Hematopoietic multipotent progenitor cell (in vitro differentiated cells): ENCODE measurements at places on chromosomes 4 and X. TPM values are rescaled to one million over a fixed set of nuclear protein-coding genes. Genes with fewer than 3 reads are reported as not detected.

DNA sequence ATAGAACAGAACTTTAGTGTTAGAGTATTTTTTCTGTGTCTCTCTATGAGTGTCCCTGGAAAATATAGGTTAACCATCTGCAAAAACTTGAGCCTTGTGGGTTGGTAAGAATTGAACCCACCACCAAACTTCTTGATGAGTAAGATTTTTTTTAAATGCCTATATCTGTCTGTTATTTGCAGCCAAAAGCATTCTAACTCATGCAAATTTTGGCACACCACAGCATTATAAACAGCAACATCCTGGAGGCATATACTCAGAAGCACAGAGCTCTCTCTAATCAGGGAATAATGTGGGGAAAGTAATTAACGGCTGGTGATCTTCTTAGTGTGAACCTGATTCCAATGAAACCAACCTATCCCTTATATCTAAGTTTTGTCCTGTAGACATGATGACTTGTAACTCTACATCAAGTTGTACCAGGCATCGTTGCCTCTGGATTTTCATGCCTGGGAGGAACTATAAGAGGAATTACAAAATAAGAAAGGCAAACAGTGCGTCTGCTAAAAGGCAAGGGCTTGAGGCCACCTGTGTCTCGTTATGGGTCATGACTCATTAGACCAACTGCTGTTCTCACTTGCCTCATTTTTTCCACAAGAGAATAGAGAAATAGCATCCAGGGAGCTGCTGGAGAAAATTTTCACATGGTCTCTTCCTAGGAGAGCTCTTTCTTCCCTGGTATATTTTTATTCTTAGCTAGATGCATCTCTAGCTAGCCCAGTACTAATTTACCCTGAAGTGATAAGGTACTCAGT, 202.4 kb downstream of the CHIC2 start:
- no peak for DNase-seq

DNA sequence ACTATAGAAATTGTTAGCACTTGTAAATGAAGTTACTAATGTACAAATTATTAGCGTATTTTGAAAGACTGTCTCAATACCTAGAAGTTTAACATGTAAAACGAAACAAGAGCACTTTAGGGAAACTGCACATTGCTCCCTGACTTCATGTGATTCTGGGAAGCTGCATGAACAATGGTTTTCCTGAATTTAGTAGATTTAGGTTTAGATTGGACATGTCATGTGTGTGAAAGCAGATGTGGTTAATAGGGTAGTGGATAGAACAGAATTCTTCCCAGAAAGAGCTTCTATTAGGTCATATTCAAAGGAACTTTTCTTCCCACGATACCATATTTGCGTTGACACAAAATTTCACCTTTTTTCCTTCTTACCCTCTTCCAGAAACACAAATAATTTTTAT, 14.9 kb upstream of the CXCL8 start:
- no peak for DNase-seq

DNA sequence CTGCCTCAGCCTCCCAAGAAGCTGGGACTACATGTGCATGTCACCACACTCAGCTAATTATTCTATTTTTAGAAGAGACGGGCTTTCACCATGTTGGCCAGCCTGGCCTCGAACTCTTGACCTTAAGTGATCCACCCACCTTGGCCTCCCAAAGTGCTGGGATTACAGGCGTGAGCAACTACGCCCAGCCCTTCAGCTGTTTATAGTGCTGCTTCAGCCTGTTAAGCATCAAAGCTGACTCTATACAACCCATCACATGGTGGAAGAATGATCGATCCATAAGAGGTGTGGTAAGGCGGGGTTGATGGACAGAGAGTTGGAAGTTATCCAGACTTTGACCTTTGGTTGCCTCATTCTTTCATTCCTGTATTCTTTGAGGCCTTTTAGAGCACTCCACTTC, 56.2 kb upstream of the RAPGEF2 start:
- no peak for DNase-seq

DNA sequence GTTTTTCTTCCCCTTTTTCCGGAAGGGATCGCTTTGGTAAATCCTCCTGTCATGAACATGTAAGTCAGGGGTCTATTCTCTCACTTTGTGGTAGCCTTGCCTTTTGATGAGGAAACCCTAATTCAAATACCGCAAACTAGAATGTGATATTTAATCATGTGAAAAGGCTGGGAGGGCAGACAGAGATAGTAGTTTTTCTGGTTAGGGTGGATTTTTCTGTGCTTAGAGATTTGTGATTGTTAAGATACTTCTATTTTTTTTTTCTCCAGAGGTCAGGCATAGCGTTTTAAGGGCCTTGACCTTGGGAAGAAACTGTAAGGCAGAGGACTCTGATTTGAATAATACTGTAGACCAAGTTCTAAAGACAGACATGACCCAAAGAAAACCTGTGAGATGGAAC, 41.8 kb upstream of the PACRGL start:
- DNase-seq, result no peak

GRCh38 chr4:94926936-94927335, 169.2 kb downstream of the BMPR1B start:
- DNase-seq, result no peak

GRCh38 chrX:13759152-13759718, 24.7 kb downstream of the OFD1 start:
- no peak for DNase-seq

DNA sequence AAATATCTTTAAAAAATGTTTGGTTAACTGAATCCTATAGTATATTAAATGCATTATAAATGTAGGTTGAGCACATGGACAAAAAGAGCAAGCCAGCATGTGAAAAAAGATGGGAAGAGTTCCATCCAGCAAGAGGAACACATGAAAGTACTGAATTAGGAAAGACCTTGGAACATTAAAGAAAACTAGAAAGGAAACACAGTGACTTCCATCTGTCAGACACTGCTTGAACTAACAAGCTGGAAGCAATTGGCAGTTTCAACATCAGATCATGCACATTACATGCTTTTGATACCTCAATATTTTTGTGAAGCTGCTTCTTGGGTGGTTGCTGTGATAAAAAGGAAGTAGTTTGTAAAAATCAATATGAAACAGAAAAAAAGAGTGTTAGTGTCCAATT, 626.8 kb upstream of the GNPDA2 start:
- no peak for DNase-seq

- no peak for DNase-seq
Measured at GRCh38 chr4:55546506-55546755, 278 bp downstream of the CLOCK start.

- peak; percentile 82 for DNase-seq
Measured at GRCh38 chr4:120071192-120071795, 4.6 kb upstream of the MAD2L1 start.

- no peak for DNase-seq
Measured at GRCh38 chrX:124260845-124261244, 71.6 kb upstream of the TEX13D start.

DNA sequence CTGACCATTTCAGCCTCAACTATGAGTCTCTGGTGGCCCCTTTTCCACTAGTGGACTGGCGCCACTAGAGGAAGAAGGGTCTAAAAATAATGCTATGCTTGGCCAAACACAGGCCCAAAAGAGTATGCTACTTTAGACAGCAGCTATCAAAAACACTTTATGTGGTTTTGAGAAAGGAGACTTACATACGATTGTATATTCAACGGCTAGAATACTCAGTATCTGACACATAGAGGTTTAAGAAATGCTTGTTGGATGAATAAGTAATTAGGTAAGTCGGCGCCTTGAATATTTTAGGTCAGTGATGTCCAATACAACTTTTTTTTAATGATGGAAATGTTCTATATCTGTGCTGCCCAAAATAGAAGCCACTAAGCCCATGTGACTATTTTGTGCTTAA, 25.7 kb upstream of the TMPRSS11A start:
- no peak for DNase-seq

DNA sequence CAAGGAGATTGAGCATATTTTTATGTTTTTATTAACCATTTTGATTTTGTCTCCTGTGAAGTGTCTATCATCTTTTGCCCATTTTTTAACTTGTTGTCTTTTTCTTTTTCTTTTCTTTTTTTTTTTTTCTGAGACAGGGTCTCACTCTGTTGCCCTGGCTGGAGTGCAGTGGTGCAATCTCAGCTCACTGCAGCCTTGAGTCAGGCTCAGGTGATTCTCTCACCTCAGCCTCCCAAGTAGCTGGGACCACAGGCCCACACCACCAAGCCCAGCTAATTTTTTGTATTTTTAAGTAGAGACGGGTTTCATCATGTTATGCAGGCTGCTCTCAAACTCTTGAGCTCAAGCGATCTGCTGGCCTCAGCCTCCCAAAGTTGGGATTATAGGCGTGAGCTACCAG, 4.6 kb upstream of the ADD1 start:
- no peak for DNase-seq

DNA sequence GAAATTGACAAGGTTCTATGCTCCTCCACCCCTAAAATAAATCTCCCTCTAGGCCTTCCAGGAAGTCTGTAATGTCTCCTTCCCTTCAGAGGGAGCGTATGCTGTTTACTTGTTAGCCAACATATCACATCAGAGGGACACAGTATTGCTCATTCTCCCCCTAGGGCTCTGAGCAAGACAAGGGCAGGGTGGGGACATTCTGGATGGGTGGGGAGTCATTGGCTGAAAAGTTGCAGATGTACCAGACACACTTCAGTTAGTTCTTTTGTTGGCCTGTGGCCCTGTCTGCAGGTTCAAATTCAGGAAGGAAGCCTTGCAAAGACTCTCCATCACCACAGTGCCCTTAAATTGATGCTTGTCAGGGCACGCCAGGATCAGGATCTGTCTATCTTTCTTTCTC, 106.3 kb upstream of the TEX13D start:
- no peak for DNase-seq

- no peak for DNase-seq
Measured at GRCh38 chrX:10931976-10932375, 179.2 kb upstream of the HCCS start.

GRCh38 chrX:109839694-109840567, 106.9 kb upstream of the ACSL4 start:
- DNase-seq, result no peak

GRCh38 chr4:183831683-183832082, 73.4 kb upstream of the STOX2 start:
- no peak for DNase-seq

DNA sequence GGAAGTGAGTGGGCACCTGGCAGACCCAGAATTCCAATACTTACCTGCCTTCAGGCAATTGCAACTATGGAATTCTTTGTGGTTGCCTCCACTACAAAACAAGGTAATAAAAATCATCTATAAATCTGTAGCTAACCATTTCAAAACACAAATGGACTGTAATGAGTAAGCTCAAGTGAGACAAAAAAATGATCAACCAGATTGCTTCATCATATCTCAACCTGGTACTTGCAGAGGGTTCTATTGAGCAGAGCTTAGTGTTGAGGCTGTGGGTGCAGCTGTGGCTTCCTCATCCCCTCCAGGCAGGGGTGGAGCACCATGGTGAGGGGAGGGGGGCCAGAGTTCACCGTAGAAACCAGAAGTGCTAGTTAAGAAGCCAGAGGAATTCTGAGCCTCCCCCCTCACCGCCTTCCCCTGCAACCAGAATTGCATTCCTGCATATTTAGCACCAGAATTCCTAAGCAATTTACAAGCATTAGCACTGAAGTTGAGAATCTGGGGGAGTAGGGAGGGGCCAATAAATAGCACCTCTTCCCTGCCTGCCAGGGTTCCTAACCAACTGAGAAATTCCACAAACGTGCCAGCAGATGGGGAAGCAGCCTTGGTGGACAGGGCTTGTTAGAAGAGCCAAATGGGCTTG, 11.5 kb downstream of the CTAG1A start:
- DNase-seq, result peak; percentile 42

GRCh38 chrX:129653971-129654651, 645 bp downstream of the APLN start:
- no peak for DNase-seq

- no peak for DNase-seq
Measured at GRCh38 chrX:149157976-149158375, 347.1 kb downstream of the IDS start.

DNA sequence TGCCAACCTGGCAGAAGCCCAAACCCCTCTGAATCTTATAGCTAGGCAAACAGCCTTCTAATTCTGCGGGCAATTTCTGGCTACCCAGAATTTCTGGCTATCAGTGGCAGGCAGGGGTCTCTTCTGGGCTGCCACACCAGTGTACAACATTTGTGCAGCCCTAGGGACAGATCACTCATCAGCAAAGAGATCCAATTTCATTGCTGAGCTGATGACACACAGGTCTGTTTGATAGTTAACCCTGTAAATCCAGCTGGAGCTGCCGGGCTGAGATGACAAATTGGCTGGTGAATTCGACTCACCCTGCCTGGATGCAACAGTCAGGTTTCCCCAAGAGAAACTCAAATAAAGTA, 2.4 kb downstream of the MID1 start:
- no peak for DNase-seq

DNA sequence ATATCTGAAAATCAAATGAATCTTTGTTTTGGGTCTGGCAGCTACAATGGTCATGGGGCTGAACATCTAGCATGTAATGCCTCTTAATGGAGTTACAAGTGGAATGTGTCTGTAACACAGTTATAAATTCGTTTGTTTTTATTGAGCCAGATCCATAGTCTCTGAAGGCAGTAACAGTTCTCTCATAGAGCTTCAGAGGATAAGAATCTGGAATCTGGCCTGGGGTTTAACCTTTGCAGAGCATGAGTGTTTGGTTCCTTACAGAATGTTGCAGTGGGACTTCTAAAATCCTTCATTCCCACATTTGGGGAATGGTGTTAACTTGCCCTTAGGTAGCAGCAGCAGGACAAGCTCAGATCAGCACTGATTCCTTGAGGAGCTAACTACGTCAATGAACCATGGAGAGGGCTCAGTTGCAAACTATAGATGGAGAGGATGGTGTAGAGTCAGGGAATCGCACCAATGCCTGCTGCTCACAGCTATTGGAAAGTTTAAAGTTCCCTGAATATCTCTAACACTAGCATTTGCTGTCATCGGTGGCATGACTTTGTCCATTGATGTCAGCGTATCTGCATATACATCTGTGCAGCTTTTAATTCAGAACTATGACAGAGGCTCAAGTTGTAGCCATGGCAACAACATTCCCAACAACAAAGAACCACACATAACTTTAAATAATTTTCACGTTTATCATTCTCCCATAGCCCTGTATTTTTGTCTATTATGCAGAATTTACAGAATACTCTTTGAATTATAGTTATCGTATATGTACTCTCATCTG, 72.2 kb downstream of the RASGEF1B start:
- no peak for DNase-seq

DNA sequence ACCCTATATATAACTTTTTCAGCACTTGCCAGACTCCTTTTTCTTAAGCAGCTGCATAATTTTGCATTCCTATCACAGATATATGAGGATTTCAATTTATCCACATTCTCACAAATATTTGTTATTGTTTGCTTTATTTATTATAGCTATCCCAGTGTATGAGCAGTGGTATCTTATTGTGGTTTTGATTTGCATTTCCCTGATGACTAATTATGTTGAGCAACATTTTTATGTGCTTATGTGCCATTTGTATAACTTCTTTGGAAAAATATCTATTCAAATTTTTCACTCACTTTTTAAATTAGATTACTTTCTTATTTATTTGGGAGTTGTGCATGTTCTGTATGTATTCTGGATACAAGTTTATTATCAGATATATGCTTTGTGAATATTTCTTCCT, 361.9 kb downstream of the KCTD8 start:
- no peak for DNase-seq

Gene HS3ST1
- 1.6 TPM for total RNA-seq

Gene TMPRSS11E
- total RNA-seq, result not detected

Gene CENPVL1
- total RNA-seq, result 0.54 TPM
